ENCODE measurements at places on chromosomes 7 and 10.

DNA sequence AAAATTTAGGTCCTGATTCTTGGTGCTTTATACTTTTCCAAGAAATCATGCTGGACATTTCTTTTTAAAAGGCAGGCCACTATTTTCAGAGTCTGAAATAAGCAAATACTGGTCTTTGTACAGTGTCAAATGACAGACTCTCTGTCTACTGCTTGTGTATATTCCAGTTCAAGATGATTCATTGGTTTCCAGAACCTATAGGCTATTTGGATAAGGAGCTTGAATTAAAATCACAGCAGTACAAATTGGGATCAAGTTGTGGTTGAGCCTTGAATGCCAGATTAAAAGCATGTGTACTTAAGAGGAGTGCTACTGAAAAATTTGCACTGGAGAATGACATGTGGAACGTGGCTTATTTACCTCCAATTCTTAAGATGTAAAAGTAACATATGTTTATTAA, 10.7 kb downstream of the KMT2E start:
- no peak for DNase-seq

GRCh38 chr7:140049339-140050024, 13.3 kb downstream of the PARP12 start:
- no peak for DNase-seq

GRCh38 chr7:132234711-132235110, 341.6 kb downstream of the PLXNA4 start:
- DNase-seq, result no peak

GRCh38 chr7:21346297-21346696, 81.6 kb upstream of the SP4 start:
- no peak for DNase-seq

- DNase-seq, result no peak
Observed at GRCh38 chr10:128930515-128930914, 536.5 kb upstream of the MGMT start.

DNA sequence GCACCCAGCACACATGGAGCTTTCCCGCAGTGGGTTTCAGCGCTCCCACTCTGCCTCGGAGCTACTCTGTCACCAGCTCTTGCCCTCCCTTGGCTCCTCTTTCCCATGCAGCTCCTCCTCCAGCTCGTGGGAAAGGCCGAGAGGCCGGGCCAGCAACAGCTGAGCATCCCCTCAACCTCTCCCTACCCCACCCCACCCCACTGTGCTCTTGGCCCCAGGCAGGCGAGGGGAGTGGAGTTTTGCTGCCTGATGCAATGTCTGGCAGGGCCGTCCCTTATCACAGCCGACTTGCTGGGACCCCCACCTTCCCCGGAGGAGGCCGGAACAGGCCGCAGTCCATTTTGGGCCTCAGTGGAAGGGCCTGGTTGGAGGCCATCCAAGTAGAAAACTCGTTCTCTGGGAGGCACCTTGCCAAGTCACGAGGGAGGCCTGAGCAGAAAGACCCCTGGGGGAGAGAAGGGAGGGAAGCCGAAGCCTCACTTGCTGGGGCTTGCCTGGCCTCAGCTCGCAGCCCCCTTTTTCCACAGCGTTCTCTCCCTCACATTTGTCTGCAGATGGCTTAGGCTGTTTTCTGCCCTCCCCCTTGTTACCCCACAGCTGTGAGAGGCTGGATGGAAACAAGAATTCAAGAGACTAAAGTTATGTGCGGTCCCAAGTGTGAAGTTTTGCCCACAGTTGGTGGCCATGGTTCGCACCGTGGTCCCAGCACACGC, 35.3 kb downstream of the CHST3 start:
- DNase-seq, result peak; percentile 89

- DNase-seq, result no peak
Observed at GRCh38 chr7:86942081-86942480, 117.4 kb downstream of the ELAPOR2 start.

DNA sequence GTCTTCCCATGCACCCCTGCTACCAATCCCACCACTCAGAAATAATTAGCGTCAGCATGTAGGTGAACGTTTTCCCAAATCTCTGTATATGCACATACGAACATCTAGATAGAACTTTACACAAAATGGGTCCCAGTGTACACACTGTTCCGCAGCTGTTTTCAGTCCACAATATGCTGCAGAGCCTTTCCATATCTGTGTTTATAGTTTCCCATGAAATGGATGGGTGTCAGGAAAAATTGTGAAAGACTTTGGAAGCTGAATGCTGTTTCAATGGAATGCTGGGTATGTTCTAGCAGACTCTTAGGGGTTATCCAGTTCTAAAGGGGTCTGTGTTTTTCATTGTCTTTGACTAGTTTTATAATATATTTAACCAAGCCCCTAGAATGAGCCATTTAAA, 13.8 kb downstream of the GRK5 start:
- DNase-seq, result peak; percentile 63

GRCh38 chr10:79267499-79267898, 79.8 kb upstream of the PPIF start:
- DNase-seq, result no peak

GRCh38 chr7:51162724-51163329, 153.8 kb downstream of the COBL start:
- peak; percentile 71 for DNase-seq

All from hindlimb muscle (tissue), 1 donor.